ENCODE measurements at places on chromosomes 2 and 18.
A peak's percentile ranks its signal among the peaks of the same experiment; 100 is the strongest.

GRCh38 chr2:2799151-2799697 is 468.1 kb upstream of the MYT1L start:
- no peak for DNase-seq

GRCh38 chr2:96118698-96119388 is 2.5 kb upstream of the ADRA2B start:
- DNase-seq, result no peak

DNA sequence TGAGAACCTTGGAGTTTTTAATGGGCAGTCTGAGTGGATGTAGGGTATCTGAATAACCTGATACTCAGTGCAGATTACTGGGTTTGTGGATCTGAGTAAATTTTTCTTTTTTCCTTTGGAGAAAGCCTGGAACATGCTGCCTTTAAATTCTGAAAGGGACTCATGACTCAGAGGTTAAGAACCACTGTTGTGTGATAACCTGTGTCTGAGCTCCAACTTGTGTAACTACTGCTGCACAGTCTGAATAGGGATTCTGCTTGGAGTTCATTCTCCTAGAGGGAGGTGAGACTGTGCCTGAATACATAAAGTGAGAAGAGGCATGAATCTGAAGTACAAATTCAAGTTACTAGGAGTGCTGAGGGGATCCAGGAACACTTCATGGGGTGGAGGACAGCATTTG is 36.2 kb downstream of the KDM3A start:
- DNase-seq, result peak; percentile 12

DNA sequence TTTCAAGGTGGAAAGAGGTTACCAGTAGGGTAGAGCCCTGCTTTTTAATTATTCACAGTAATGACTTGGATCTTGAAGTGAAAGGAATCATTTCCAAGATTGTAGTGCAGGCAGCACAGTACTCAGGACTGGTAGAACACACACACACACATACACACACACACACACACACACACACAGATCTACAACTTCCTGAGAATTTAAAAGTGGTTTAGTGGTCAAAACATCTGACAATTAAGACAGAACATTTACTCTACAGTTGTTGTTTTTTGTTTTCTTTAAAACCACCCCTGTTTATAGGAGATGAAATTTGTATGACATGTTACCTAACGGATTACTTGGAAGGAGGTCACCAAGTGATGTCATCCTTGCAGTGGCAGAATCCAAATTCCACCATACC is 146.7 kb upstream of the VRK2 start:
- DNase-seq, result no peak

GRCh38 chr2:74290466-74291217 is 52.6 kb downstream of the SLC4A5 start:
- no peak for DNase-seq

DNA sequence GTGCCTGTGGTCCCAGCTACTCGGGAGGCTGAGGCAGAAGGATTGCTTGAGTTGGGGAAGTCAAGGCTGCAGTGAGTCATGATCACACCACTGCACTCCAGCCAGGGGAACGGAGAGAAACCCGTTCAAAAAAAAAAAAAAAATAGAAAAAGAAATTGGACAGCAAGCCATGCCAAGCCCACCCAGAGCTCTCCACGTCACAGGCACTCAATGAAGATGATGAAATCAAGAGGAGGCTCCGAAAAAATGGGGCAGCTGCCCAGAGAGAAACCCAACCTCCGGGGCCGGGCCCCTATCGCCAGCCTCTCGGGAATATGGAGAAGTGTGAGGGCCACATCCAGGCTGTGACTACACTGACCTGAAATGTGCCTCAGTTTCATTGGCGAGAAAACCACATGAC is 40.0 kb downstream of the BIN1 start:
- peak; percentile 62 for DNase-seq

- DNase-seq, result no peak
Observed at GRCh38 chr2:119629323-119629825, 49.6 kb upstream of the TMEM177 start.

GRCh38 chr2:129905664-129906081 is 73.8 kb upstream of the RAB6C start:
- no peak for DNase-seq

DNA sequence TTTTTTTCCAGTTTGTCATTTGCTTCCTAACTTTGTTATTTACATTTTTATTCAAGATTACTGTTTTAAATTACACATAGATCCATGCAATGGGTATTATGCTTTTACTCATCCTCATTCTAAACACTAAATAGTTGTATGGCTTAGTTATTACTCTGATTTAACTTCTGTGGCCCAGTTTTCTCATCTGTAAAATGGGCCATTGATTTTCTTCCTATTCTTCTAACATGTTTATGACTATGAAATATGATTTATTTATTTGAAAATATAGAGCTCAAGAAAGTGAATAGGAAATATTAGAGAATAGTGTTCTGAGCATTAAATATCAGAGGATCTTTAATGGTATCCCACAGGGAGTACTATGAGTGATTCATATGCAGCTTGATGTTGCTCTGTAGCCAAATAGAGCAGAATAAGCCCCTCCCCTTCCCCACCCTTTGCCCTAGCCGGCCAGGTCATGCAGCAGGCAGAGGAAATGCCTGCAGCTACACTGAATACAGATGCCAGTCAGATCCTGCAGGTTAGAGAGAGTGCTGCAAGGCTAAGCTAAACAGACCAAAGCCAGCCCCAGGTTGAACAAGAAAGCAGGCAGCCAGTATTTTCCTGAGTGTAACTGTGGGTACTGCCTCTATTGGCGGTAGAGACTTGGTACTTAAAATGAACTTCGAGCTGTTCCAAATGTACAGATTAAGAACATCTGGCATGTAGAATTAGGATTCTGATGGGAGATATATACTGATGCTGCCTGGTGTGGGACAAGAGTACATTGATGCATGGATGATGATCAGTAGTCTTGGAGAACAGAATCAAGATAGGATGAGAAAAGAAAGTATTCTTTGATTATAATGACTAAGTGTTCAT is 11.7 kb upstream of the ACYP2 start:
- DNase-seq, result peak; percentile 32

DNA sequence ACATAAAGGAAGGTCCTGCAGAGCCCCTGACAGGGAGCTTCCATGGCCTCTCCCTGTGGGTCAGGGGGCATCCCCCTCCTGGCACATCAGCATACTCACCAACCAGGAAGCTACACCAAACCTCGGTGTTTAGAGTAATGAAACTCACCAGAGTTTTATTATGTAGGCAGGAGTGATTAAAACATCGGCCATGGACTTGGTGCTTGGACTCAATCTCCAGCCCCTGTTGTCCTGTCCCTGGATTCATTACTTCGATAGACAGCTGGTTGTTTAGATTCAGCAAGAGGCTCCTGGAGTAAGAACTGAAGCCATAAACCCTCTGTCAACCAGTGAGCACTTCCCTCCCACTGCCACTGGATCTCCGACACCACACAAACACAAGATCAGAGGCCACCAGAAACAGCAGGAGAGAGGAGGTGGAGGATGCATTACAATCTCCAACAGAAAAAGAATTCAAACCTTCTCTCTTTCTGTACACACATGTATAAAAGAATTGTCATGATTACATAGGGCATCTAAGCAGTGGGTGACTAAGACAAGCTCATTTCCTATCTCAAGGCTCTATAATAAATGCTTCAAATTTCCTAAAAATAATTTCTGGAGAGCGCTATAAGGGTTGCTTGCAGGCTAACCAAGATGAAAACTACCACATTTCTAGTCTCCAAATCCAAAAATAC is 27.2 kb downstream of the TBC1D8 start:
- peak; percentile 65 for DNase-seq

- no peak for DNase-seq
Observed at GRCh38 chr18:25470062-25470461, 118.1 kb upstream of the ZNF521 start.

- DNase-seq, result peak; percentile 45
Observed at GRCh38 chr2:31286961-31287550, 53.1 kb downstream of the EHD3 start.

DNA sequence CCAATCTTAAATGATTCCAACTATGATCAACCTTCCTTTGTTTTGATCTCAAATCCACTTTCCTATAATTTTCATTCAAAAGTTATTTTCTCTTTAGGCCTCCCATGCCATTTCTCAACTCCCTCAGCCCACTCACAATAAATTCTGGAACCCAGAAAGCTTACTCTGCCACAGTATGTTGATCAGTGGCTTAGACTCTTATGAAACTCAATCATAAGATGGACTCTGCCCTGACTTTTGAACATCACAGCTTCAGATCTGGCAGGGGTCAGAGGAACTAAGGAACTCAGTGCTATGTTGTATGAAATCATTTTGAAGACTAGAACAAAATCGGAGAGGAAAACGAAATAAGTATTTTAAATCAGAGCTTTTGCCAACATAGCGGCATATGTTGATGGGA is 59.8 kb upstream of the LGALSL start:
- no peak for DNase-seq

DNA sequence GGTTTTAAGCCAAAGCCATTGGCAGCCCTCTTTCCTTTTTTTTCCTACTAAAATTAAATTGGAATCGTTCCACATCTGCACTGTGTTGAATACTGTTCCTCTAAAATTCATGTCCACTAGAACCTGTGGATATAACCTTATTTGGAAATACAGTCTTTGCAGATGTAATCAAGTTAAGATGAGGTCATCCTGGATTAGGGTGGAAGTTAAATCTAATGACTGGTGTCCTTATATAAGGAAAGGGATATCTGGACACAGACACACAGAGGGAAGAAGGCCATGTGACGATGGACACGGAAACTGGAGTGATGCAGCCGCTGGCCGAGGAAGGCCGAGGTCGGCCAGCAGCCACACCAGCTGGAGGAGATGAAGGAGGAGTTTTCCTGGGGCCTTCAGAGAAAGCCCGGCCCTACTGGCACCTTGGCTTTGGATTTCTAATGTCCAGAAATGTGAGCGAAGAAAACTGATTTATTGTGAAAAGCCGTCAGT is 49.4 kb downstream of the LONRF2 start:
- peak; percentile 10 for DNase-seq

DNA sequence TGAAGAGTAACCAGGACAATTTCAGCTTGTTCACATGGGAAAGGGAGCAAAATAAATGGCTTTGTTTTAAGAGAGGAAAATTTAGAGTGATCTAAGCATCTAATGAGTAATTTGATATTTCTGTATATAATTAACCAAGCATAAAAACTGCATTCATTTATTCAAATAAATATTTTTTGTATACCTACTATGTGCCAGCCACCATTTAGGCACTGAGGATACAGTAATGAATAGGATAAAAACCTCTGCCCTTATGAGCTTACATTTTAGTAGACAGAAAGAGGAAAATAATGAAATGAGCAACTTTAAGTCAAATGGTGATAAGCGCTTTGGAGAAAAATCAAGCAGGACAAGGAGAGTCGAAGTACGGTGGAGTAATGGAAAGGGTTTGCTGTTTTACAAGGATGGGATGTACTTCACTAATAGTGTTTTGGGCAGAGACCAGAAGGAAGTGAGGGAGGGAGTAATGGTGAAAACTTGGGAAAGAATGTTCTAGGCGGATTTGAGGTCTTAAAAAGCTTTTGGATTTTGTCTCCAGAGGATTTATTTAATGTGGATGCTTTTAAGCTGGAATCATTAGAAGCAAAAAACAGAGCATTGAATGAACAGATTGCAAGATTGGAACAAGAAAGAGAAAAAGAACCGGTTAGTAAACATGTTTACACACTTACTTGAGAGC is 17.4 kb downstream of the NDC80 start:
- peak; percentile 69 for DNase-seq

DNA sequence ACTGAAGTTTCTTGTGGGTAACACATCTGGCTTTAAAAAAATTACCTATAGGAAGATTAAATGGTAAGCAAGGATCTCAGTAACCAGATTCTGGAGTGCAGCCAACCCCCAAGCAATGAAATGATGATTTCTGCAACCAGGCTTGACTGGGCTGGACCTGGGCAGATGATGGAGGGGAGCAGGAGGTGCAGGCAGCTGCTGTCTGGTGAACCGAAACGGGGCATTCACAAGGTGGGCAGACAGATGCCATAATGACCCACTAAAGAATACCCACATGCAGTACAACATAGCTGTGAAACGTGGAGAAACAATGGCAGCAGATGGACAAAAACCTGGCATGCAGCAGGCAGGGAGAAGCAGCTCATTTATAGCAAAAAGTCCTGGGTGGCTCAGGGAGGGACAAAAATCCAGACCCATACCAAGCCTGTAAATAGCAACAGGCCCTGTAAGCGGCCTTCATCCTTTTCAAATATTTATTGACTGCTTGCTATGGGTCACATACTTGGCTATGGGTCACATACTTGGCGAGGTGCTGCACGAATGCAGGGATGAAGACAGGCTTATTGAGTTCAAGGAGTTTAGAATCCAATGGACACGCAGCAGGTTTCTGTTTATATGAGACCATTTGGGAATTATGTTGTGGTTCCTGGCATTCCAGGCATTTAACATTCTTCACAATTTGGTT is 244.7 kb downstream of the HRH4 start:
- DNase-seq, result peak; percentile 57

GRCh38 chr2:134310107-134311079 is 56.5 kb downstream of the MGAT5 start:
- no peak for DNase-seq

DNA sequence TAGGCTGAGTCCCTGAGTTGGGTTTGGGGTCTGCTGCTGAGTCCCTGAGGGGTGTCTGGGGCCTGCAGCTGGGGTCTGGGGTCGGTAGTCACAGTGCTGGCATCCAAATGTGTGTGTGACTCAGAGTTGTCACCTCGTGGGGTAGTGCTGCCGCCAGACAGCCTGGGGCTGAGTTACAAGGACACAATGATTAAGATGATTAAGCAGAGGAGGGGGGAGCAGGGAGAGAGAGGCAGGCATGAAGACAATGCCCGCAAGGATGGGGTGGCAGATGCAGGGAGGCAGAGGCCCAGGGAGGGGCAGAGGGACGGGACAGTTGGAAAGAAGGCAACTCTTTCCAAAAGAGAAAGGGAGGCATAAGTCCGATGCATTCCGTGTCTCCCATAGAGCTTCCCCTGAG is 120.2 kb downstream of the CELF4 start:
- DNase-seq, result no peak

DNA sequence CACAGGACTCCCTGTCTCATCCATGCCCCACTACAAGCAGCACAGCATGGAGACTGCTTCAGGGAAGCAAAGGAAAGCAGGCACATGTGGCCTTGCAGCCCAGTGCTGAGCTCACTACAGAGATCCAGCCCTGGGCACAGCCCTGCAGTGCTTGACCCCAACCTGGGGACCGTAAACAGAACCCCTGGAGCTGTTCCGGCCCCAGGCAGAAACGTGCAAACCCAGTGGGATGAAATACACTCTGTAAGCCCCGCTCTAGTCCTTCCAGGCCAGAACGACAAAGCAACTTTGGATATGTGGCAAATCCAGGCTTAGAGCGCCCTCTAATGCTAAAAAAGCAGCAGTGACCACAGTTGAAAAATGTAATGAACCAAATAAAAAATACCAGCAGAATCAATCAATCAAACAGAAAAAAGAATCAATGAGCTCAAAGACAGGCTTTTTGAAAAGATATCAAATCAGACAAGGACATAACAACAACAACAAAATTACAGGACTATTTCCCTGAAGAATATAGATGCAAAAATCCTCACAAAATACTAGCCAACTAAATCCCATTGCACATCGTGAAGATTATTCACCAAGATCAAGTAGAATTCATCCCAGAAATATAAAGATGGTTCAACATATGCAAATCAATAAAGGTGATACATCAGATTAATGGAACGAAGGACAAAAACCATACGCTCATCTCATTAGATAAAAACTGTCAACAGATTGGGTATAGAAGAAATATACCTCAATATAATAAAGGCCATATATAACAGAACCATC is 45.6 kb downstream of the ZNF519 start:
- peak; percentile 41 for DNase-seq

All from fibroblast of villous mesenchyme (primary cell).